ENCODE measurements at places on chromosomes 5 and 9. TPM values are rescaled to one million over a fixed set of nuclear protein-coding genes. Genes with fewer than 3 reads are reported as not detected.

The CCDC192 gene
- not detected for total RNA-seq

The SLC6A3 gene
- total RNA-seq: 0.23 TPM

- peaks cover 8% of the 10 kb centered on the region for H3K4me1 ChIP-seq
- peaks cover 5% of the 10 kb centered on the region for H3K36me3 ChIP-seq
- H3K4me3 ChIP-seq: no peak overlapping the region
- H3K27me3 ChIP-seq: no peaks in the 10 kb centered on the region
- no peak for DNase-seq
Measured at GRCh38 chr9:129070696-129071525, 10.0 kb upstream of the DOLPP1 start.

The IGIP gene
- total RNA-seq: 1.6 TPM

GRCh38 chr5:54988817-54989216 is 3.4 kb upstream of the ESM1 start:
- DNase-seq: no peak
- H3K4me1 ChIP-seq: no peaks in the 10 kb centered on the region
- no peak overlapping the region for H3K4me3 ChIP-seq
- no peaks in the 10 kb centered on the region for H3K36me3 ChIP-seq

GRCh38 chr5:2864515-2865105 is 113.1 kb upstream of the IRX2 start:
- H3K4me3 ChIP-seq: no peak overlapping the region
- H3K4me1 ChIP-seq: no peaks in the 10 kb centered on the region
- DNase-seq: peak; percentile 2
- no peaks in the 10 kb centered on the region for H3K36me3 ChIP-seq
- H3K27me3 ChIP-seq: no peaks in the 10 kb centered on the region

DNA sequence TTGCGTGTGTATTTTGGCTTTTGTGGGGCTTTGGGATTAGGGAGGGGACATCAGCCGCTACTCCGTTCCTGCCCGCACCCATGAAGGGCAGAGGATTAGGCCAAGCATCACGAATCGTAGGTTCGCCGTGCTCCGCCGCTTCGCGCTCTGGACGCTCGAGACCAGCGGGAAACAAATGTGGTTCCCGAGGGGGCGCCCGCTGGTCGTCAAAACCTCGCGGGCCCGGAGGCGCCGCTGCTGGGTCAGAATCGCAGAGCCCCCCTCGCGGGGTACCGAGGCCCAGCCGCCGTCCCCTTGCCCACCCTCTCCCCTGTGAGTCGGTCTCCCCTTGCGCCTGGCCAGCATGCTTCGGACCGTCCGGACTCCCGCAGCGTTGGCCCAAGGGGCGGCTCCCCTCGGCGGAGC is 2.3 kb upstream of the PAX5 start:
- DNase-seq: no peak
- H3K36me3 ChIP-seq: no peaks in the 10 kb centered on the region
- H3K27me3 ChIP-seq: no peaks in the 10 kb centered on the region
- H3K4me1 ChIP-seq: no peaks in the 10 kb centered on the region

- H3K4me1 ChIP-seq: peaks cover 3% of the 10 kb centered on the region
- no peaks in the 10 kb centered on the region for H3K27me3 ChIP-seq
- no peak overlapping the region for H3K4me3 ChIP-seq
Measured at GRCh38 chr9:87667164-87667738, 58.7 kb upstream of the CTSL start.

- no peaks in the 10 kb centered on the region for H3K27me3 ChIP-seq
- no peak overlapping the region for H3K27ac ChIP-seq
- no peak for DNase-seq
- no peaks in the 10 kb centered on the region for H3K36me3 ChIP-seq
Measured at GRCh38 chr9:116361547-116361946, 208.0 kb downstream of the PAPPA start.

DNA sequence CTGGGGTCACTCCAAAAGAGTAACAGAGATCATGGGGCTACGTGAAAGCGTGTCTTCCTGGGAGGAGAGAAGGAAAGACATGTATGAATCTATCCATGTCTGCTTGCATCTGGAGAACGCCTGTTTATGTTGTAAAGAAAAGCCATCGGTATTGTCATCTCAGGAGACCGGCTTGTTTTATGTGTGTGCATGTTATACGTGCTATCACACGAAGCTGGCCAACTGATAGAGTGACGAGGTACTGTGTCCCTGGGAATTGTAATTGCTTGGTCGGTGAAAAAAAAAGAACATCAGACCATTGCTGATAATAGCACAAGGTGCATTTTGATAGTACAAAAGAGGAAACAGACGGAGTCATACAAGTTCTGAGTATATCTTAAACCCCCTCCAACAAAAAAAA is 370 bp upstream of the CDH6 start:
- no peaks in the 10 kb centered on the region for H3K27me3 ChIP-seq
- no peak for DNase-seq
- H3K27ac ChIP-seq: no peak overlapping the region
- H3K4me3 ChIP-seq: peak overlapping the region; percentile 61

GRCh38 chr5:107257885-107258520 is 412.7 kb downstream of the EFNA5 start:
- H3K4me3 ChIP-seq: no peak overlapping the region
- no peaks in the 10 kb centered on the region for H3K27me3 ChIP-seq
- no peaks in the 10 kb centered on the region for H3K36me3 ChIP-seq

- H3K27ac ChIP-seq: peak overlapping the region; percentile 86
- H3K4me3 ChIP-seq: peak overlapping the region; percentile 27
- H3K27me3 ChIP-seq: no peaks in the 10 kb centered on the region
- DNase-seq: peak; percentile 69
- peaks cover 28% of the 10 kb centered on the region for H3K4me1 ChIP-seq
Measured at GRCh38 chr5:42021923-42022322, 96.8 kb downstream of the FBXO4 start.

The LTC4S gene
- not detected for total RNA-seq

GRCh38 chr5:34699155-34700077 is 43.3 kb downstream of the RAI14 start:
- H3K27me3 ChIP-seq: no peaks in the 10 kb centered on the region
- no peaks in the 10 kb centered on the region for H3K4me1 ChIP-seq
- DNase-seq: no peak

The C9orf152 gene
- total RNA-seq: not detected

The FOXD4L4 gene
- 0.59 TPM for total RNA-seq

The NEK6 gene
- total RNA-seq: 26.1 TPM

- H3K4me3 ChIP-seq: no peak overlapping the region
- H3K27ac ChIP-seq: no peak overlapping the region
- H3K4me1 ChIP-seq: peaks cover 3% of the 10 kb centered on the region
- no peaks in the 10 kb centered on the region for H3K36me3 ChIP-seq
- no peak for DNase-seq
Measured at GRCh38 chr9:78909566-78909965, 612.6 kb downstream of the PSAT1 start.

The SEMA4D gene
- total RNA-seq: not detected

- no peaks in the 10 kb centered on the region for H3K4me1 ChIP-seq
- H3K27me3 ChIP-seq: no peaks in the 10 kb centered on the region
- H3K27ac ChIP-seq: no peak overlapping the region
Measured at GRCh38 chr5:31680528-31680927, 41.6 kb downstream of the PDZD2 start.

The CDX1 gene
- not detected for total RNA-seq

GRCh38 chr5:175220549-175220948 is 223.4 kb downstream of the DRD1 start:
- no peak overlapping the region for H3K27ac ChIP-seq
- no peak overlapping the region for H3K4me3 ChIP-seq
- no peak for DNase-seq
- no peaks in the 10 kb centered on the region for H3K36me3 ChIP-seq
- peaks cover 43% of the 10 kb centered on the region for H3K4me1 ChIP-seq

DNA sequence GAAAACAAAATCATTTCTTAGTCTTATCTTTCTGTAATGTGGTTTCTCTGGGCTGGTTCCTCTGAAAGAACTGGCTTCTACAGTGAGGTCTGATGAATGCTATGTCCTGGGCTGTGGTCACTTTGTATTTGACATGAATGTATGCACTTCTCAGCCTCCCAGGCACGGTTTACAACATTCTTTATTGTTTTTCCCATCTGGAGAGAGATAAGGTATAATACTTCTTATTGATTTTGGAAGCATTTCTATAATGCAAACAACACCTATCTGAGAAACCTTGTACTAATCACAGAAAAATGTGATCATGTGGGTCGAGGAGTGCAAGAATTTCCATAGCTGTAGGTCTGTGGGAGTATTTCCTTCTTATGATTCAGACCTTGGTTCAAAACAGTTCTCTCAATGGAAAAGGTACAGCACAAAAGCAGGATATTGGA is 46.9 kb downstream of the ACTBL2 start:
- H3K4me3 ChIP-seq: no peak overlapping the region
- H3K27ac ChIP-seq: no peak overlapping the region
- H3K27me3 ChIP-seq: peaks cover 5% of the 10 kb centered on the region
- H3K4me1 ChIP-seq: no peaks in the 10 kb centered on the region

The SHISAL2B gene
- not detected for total RNA-seq

The FAT2 gene
- total RNA-seq: 0.04 TPM

GRCh38 chr5:175447571-175447970 is 3.6 kb upstream of the DRD1 start:
- no peaks in the 10 kb centered on the region for H3K36me3 ChIP-seq
- no peak for DNase-seq
- no peaks in the 10 kb centered on the region for H3K27me3 ChIP-seq
- H3K4me3 ChIP-seq: no peak overlapping the region
- peak overlapping the region; percentile 36 for H3K27ac ChIP-seq
- H3K4me1 ChIP-seq: peaks cover 23% of the 10 kb centered on the region

DNA sequence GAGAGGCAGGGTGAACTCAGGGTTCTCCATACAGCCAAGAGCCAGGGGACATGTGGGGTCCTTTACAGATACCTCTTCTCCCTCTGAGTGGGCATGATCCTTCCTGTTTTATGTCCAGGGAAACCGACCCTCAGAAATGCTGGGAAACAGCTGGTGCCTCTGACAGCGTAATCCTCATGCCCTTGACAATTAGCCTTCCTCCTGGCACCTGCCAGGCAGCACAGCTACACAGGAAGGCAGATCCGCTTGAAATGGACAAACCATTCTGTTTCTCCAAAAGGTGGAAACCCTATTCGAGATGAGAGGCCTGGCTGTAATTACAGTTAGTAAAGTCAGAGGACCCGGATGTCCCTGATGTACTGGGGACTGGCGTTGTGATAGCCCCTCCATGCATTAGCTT is 7.2 kb downstream of the ERGIC1 start:
- H3K27me3 ChIP-seq: no peaks in the 10 kb centered on the region
- no peak for DNase-seq
- peaks cover 3% of the 10 kb centered on the region for H3K36me3 ChIP-seq
- H3K27ac ChIP-seq: no peak overlapping the region
- no peak overlapping the region for H3K4me3 ChIP-seq

- peaks cover 9% of the 10 kb centered on the region for H3K4me1 ChIP-seq
- no peak for DNase-seq
- no peak overlapping the region for H3K27ac ChIP-seq
- no peak overlapping the region for H3K4me3 ChIP-seq
- no peaks in the 10 kb centered on the region for H3K27me3 ChIP-seq
Measured at GRCh38 chr5:141945511-141946051, 12.4 kb downstream of the PCDH12 start.

The AQP7 gene
- total RNA-seq: 0.32 TPM

DNA sequence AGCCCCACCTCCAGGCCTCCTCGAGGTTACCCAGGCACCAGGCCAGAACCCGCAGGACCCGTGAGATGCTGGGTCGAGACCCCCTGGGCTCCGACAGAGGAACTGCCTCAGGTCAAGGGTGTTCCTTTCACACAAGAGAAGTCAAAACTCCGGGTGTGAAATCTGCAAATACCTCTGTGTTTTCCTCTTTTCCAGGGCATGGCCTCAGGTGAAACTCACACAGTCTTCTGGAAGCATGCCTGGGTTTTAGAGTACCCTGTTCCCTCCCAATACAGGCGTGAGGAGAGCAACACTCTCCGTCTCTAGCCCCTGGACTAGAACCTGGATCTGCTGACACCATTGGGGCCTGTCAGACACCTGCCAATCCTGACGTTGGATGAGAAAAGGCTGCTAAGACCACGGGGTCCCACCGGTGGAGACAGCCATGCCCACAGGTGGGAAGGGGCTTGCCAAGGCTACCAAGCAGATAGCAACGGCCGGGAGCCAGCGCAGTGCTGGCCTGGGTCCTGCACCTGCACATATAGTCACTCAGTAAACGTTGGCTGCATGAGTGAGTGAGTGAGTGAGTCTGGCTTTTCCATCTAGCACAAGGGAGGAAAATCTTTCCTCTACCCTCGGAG is 182.0 kb upstream of the PPP1R26 start:
- H3K36me3 ChIP-seq: no peaks in the 10 kb centered on the region
- no peak for DNase-seq
- peaks cover 37% of the 10 kb centered on the region for H3K27me3 ChIP-seq
- no peak overlapping the region for H3K27ac ChIP-seq
- peaks cover 7% of the 10 kb centered on the region for H3K4me1 ChIP-seq

GRCh38 chr5:120451445-120451844 is 12.7 kb upstream of the PRR16 start:
- H3K36me3 ChIP-seq: no peaks in the 10 kb centered on the region
- H3K4me1 ChIP-seq: no peaks in the 10 kb centered on the region
- DNase-seq: no peak
- no peak overlapping the region for H3K27ac ChIP-seq

The CNTLN gene
- 17.3 TPM for total RNA-seq

The ANKRD31 gene
- total RNA-seq: 0.13 TPM

The LRRTM2 gene
- total RNA-seq: 0.89 TPM

- peaks cover 31% of the 10 kb centered on the region for H3K4me1 ChIP-seq
- H3K27me3 ChIP-seq: no peaks in the 10 kb centered on the region
- no peak overlapping the region for H3K27ac ChIP-seq
Measured at GRCh38 chr9:93129691-93130500, 4.2 kb downstream of the NINJ1 start.

The C8G gene
- not detected for total RNA-seq

DNA sequence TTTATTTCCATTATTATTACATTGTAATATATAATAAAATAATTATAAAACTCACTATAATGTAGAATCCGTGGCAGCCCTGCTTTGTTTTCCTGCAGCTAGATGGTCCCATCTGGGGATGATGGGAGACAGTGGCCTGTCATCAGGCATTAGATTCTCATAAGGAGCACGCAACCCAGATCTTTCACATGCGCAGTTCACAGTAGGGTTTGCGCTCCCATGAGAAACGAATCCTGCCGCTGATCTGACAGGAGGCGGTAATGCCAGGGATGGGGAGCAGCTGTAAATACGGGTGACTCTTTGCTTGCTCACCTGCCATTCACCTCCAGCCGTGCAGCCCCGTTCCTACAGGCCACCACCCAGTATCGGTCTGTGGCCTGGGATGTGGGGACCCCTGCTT is 1879.3 kb upstream of the WWC1 start:
- no peak overlapping the region for H3K27ac ChIP-seq
- no peak for DNase-seq
- no peaks in the 10 kb centered on the region for H3K36me3 ChIP-seq
- H3K4me1 ChIP-seq: no peaks in the 10 kb centered on the region
- no peaks in the 10 kb centered on the region for H3K27me3 ChIP-seq
- no peak overlapping the region for H3K4me3 ChIP-seq

GRCh38 chr5:135376961-135377624 is 21.9 kb downstream of the MACROH2A1 start:
- peaks cover 84% of the 10 kb centered on the region for H3K36me3 ChIP-seq
- H3K27me3 ChIP-seq: no peaks in the 10 kb centered on the region
- H3K4me1 ChIP-seq: peaks cover 6% of the 10 kb centered on the region
- no peak overlapping the region for H3K27ac ChIP-seq

- no peaks in the 10 kb centered on the region for H3K27me3 ChIP-seq
- H3K4me1 ChIP-seq: no peaks in the 10 kb centered on the region
- H3K36me3 ChIP-seq: no peaks in the 10 kb centered on the region
Measured at GRCh38 chr9:137943655-137944054, 66.1 kb downstream of the CACNA1B start.

- no peaks in the 10 kb centered on the region for H3K27me3 ChIP-seq
- no peak overlapping the region for H3K4me3 ChIP-seq
- no peaks in the 10 kb centered on the region for H3K36me3 ChIP-seq
- H3K27ac ChIP-seq: no peak overlapping the region
Measured at GRCh38 chr9:70195456-70195855, 63.3 kb upstream of the SMC5 start.

The PHF24 gene
- total RNA-seq: not detected

- H3K27me3 ChIP-seq: no peaks in the 10 kb centered on the region
- no peak overlapping the region for H3K4me3 ChIP-seq
- H3K27ac ChIP-seq: no peak overlapping the region
- no peak for DNase-seq
- H3K4me1 ChIP-seq: peaks cover 11% of the 10 kb centered on the region
Measured at GRCh38 chr9:100206899-100207298, 107.9 kb downstream of the INVS start.
